ENCODE measurements at places on chromosomes 16 and 17.

DNA sequence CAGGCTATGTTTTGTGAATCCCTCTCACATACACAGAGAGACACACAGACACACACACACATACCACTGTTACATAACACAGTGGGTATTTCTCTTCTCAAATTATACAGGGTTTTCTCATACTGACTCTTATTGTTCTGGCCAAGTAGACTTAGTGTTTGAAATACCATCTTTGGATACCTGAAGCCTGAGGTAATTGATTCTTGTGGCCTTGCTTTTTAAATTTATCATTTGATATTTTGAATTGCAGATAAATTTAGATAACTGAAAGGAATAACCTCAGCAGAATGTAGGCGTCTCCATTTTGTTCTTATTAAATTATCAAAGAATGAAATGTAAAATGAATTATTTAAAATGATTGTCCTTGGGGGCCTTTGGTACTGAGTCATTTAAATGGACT lies 223.8 kb downstream of the LGALS9B start:
- DNase-seq = no peak

DNA sequence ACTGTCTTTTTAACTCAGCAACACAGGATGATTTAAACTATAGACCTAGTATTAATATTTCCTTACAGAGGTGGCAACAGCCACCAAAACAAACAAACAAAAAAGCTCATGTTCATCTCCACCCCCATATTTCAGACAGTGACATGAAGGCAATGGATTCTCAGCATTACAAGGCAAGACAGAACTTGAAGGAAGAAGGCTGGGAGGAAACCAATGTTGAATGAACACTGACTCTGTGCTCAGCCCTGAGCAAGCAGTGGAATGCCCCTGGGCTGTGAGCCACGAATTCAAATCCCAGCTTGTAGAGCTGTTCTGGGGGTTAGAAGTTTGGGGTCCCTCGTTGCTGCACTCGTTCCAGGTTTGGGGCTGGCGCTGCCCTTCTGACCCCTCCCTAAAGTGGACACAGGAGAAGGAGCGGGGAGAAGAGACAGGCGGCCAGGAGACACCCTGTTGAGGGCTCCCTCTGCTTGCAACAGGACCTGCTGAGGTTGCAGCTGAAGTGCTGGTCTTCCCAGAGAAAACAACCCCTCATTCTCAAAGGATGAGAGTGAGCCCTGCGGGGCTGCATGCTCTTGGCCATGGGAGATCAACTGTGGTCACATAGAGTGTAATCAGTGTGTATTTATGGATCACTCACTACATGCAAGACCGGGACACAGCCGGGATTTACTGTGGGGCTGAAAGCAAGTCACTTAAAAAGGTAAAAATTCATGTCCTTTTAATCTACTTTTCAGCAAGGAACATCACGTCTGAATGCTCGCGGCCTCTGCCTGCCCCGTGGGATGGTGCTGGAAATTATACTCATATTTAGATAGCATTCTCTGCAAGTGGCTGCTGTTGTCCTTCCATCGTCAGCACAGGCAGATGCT lies 34.3 kb downstream of the MYH3 start:
- DNase-seq = no peak

DNA sequence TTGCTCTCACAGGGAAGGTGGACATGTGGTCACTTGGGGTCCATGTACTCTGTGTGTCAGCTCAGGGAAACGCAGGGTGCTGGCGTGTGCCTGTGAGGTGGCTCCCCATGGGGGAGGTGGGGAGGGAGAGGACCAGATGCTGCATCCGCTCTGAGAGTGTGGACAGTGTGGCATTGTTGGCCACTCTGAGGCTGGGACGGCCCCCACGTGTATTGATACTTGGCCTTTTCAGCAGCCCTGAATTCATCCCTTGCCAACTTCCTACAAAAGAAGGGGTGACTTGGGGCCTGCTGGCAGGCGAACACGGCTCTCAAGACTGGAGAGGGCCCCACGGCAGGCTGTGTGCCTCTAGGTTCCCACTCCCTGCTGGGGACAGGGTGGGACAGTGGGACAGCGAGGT lies 120.1 kb downstream of the RAB11FIP4 start:
- DNase-seq = no peak

DNA sequence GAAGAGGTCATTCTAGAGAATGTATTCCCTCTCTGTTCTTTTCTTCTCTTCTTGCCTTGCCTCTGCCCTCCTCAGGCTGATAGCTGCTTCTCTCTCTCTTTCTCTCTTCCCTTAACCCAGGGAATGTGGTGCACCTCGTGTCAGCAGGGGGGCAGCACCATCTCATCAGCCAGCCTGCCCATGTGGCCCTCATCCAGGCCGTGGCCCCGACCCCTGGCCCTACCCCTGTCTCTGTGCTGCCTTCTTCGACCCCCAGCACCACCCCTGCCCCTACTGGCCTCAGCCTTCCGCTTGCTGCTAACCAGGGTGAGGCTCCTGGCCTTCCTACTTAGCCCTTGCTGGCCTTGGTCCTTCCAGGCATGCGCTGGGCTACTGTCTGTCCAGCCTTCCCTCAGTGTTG lies 23.5 kb downstream of the SRCAP start:
- DNase-seq = peak; percentile 37

GRCh38 chr16:83954577-83955016 lies 1.6 kb downstream of the OSGIN1 start:
- peak; percentile 59 for DNase-seq
